ENCODE measurements at places on chromosomes 5 and 9. TPM values are rescaled to one million over a fixed set of nuclear protein-coding genes. Genes with fewer than 3 reads are reported as not detected.

- H3K27ac ChIP-seq: no peak overlapping the region
- no peaks in the 10 kb centered on the region for H3K36me3 ChIP-seq
- H3K27me3 ChIP-seq: no peaks in the 10 kb centered on the region
- H3K4me3 ChIP-seq: no peak overlapping the region
Observed at GRCh38 chr5:91848453-91848852, 465.3 kb upstream of the ARRDC3 start.

DNA sequence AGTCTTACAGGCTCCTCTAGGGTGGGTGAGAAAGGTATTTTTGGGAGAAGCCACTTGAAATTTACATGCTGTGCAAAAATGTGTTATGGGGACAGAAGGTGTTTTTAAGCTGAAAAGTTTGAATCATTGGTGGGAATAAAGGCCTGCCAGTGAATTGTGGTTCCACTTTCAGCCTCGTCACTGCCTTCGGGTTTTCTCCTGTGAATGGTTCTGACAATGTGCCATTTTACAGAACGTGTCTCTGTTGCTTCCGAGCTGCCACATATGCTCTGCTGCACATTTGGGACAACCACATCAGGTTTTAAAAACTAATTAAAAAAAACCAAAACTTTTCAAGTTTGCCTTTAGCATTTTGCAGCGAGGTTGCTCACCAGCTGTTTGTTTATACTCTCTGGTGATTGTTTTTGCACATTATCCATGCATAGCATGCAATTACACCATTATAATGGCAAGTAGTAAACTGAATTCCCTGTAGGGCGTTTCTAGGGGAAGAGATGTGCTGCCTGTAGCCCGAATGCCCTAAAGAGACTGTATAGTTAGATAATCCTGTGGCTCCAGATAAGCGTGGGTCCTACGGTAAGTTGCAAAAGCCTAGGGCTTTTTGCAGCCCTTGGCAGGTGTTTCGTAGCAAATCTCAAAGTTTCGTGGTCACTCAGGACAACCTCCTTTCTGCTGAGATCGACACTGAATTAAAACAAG lies 40.1 kb upstream of the SUB1 start:
- no peak for DNase-seq
- H3K27ac ChIP-seq: no peak overlapping the region
- no peaks in the 10 kb centered on the region for H3K36me3 ChIP-seq

- no peaks in the 10 kb centered on the region for H3K4me1 ChIP-seq
- DNase-seq: no peak
- H3K36me3 ChIP-seq: no peaks in the 10 kb centered on the region
- no peak overlapping the region for H3K27ac ChIP-seq
- H3K4me3 ChIP-seq: no peak overlapping the region
Observed at GRCh38 chr9:117290856-117291622, 123.8 kb downstream of the ASTN2 start.

Gene IL3
- not detected for total RNA-seq

DNA sequence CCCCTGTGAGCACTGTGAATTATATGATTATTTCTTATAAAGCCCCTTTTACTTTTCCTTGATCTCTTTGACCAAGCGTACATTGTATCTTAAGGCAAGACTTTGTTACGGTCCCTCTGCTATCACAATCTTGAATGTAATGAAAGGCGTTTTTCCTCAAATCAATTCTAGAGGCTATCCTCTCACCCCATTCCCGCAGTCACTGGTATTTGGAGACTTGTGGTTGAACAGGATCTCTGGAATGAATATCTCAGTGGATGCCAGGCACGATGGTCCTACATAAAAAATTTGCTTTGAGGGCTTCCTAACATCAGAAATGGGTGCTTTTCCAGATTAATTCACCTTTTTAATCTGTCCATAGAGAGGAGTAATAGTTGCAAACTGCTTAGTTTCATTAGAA lies 151.4 kb upstream of the PAPPA start:
- no peak overlapping the region for H3K4me3 ChIP-seq
- no peaks in the 10 kb centered on the region for H3K27me3 ChIP-seq

- peak overlapping the region; percentile 95 for H3K27ac ChIP-seq
- peaks cover 4% of the 10 kb centered on the region for H3K27me3 ChIP-seq
- no peak for DNase-seq
- H3K4me3 ChIP-seq: peak overlapping the region; percentile 84
- H3K4me1 ChIP-seq: peaks cover 16% of the 10 kb centered on the region
Observed at GRCh38 chr9:95508242-95508967, 8.4 kb downstream of the PTCH1 start.

DNA sequence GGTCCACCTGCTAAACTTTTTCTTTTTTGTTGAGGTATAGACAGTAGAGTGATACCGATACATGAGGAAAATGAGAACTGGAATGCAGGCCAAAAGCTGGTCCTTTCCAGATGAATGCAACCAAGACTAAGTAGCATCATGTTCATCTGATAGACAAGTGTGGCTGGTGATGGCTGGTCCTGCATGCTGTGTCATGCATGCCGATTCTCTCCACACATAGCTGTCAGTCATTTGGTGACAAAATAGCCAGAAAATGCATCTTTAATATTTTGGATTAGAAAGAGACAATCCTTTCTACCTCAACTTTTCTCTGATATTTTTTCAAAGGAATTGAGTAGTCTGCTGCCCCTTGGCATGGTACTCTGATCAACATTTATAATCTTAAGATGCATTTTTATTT lies 49.9 kb downstream of the ZSWIM6 start:
- H3K4me3 ChIP-seq: no peak overlapping the region
- DNase-seq: no peak
- H3K27me3 ChIP-seq: no peaks in the 10 kb centered on the region
- no peak overlapping the region for H3K27ac ChIP-seq
- H3K4me1 ChIP-seq: peaks cover 42% of the 10 kb centered on the region

Gene ABLIM3
- 4.9 TPM for total RNA-seq

DNA sequence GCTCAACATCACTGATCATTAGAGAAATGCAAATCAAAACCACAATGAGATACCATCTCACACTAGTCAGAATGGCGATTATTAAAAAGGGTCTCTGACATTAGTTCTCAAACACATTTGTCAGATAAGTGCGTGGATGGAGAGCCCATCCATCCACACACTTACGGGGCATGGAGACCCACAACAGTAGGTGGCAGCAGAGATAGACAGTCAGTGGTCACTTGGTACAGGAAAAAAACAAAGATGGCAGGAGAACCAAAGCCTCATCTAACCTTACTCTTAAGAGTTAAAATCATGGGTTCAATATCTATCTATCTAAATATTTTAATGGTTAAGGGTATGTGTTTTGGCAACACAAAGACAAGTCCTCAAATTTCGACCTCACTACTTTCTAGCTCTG lies 1378.7 kb upstream of the C9orf72 start:
- H3K27ac ChIP-seq: no peak overlapping the region
- H3K36me3 ChIP-seq: no peaks in the 10 kb centered on the region
- no peaks in the 10 kb centered on the region for H3K4me1 ChIP-seq

DNA sequence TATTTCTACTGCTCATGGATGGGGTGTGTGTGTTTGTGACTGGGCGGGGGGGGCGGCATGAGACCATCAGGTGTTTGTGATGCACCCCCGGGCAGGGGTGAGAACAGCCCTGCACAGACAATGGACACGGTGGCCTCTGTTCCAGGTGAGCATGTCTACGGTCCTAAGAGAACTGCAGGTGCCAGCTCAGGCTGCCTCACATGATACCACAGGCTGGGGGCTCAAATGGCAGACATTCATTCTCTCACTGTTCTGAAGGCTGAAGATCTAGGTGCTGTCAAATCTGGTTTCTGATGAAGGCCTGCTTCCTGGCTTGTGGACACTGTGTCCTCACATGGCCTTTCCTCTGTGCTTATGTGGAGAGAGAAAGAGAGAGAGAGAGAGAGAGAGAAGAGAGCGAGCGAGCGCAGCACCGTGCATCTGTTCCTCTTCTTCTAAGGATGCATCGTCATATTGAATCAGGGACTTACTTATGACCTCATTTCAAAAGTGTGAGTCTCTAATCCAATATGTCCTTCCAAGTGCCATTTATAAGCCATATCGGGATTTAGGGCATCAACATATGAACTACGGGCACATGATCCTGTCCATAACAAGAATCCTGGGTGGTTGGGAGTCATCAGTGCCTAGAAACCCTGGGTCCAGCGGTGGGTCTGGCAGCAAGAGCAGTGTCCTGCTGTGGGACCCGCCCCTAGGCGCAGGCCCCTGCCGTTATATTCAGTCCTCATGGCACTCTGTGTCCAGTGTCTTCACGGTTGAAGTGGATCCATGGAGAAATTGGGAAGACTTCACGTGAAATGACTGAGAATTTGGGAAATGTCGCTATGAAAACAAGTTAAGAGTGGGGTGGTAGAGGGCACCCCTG lies 42.5 kb downstream of the NXNL2 start:
- DNase-seq: no peak
- H3K4me1 ChIP-seq: no peaks in the 10 kb centered on the region
- H3K36me3 ChIP-seq: no peaks in the 10 kb centered on the region
- no peak overlapping the region for H3K4me3 ChIP-seq
- no peaks in the 10 kb centered on the region for H3K27me3 ChIP-seq
- H3K27ac ChIP-seq: no peak overlapping the region

- no peaks in the 10 kb centered on the region for H3K4me1 ChIP-seq
- H3K4me3 ChIP-seq: no peak overlapping the region
- DNase-seq: no peak
- H3K27me3 ChIP-seq: no peaks in the 10 kb centered on the region
Observed at GRCh38 chr5:14590949-14591348, 9.4 kb downstream of the OTULINL start.

Gene RC3H2
- total RNA-seq: 45.4 TPM

Gene MCTP1
- 3.3 TPM for total RNA-seq

Gene FBXW2
- total RNA-seq: 47.1 TPM

- peaks cover 39% of the 10 kb centered on the region for H3K4me1 ChIP-seq
- H3K27me3 ChIP-seq: no peaks in the 10 kb centered on the region
- H3K4me3 ChIP-seq: no peak overlapping the region
- peak overlapping the region; percentile 84 for H3K27ac ChIP-seq
- H3K36me3 ChIP-seq: no peaks in the 10 kb centered on the region
Observed at GRCh38 chr9:94919376-94920098, 193.0 kb downstream of the AOPEP start.

Gene CDC23
- 15.0 TPM for total RNA-seq

DNA sequence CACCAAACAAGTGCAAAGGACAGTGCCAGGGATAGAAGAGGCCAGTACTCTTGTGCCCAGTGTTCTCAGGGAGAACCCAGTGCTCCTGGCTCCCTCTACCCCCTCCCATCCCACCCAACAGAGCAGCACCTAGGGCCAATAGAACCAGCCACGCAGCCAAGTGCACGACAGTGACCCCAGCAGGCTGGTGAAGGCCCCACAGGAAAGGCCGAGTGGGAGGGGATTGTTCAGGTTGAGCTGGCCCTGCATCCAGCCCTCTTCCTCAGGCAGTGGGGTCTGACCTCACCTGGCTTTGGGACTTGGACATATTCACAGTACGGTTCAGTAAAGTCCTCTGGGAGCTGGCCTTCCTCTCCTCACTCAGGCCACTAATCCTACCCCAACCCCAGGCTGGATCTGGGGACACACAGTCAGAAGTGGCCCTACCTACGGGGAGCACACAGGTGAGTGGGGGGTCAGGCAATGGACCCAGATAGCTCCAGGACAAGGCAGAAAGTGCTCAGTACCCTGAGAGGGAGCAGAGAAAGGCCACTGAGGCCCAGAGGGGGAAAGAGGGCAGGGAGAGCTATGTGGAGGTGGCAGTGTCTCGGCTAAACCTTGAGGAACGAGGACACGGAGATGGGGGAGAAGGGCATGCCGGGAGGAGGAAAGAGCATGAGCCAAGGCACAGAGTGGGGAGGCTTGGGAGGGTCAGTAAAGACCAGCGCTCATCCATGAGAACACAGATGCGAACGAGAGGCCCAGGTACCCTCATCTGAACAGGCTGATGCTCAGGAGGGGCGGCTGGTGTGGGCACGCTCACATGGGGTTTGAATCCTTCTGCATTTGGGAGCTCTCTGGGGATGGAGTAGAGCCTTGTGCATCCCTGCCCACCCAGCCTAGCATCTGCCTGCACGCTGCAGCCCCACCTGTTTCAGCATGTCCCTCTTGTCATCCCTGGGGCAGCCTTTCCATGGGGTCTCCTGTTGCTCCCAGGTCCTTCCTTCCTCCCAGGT lies 25.6 kb downstream of the POLR1E start:
- DNase-seq: no peak
- no peaks in the 10 kb centered on the region for H3K36me3 ChIP-seq
- no peaks in the 10 kb centered on the region for H3K4me1 ChIP-seq
- H3K27me3 ChIP-seq: no peaks in the 10 kb centered on the region
- H3K27ac ChIP-seq: no peak overlapping the region

- no peaks in the 10 kb centered on the region for H3K27me3 ChIP-seq
- H3K36me3 ChIP-seq: no peaks in the 10 kb centered on the region
- no peak overlapping the region for H3K27ac ChIP-seq
- no peaks in the 10 kb centered on the region for H3K4me1 ChIP-seq
- no peak for DNase-seq
Observed at GRCh38 chr5:8135742-8136141, 266.8 kb downstream of the MTRR start.

- H3K4me1 ChIP-seq: no peaks in the 10 kb centered on the region
- no peak for DNase-seq
- H3K27ac ChIP-seq: no peak overlapping the region
- H3K27me3 ChIP-seq: no peaks in the 10 kb centered on the region
- H3K36me3 ChIP-seq: peaks cover 3% of the 10 kb centered on the region
Observed at GRCh38 chr9:4718911-4719310, 22.1 kb downstream of the AK3 start.

Gene SLC6A18
- total RNA-seq: not detected

GRCh38 chr9:91994422-91994821 lies 44.4 kb upstream of the ROR2 start:
- H3K36me3 ChIP-seq: no peaks in the 10 kb centered on the region
- H3K27me3 ChIP-seq: no peaks in the 10 kb centered on the region
- H3K4me1 ChIP-seq: no peaks in the 10 kb centered on the region

- no peaks in the 10 kb centered on the region for H3K36me3 ChIP-seq
- no peak overlapping the region for H3K4me3 ChIP-seq
- H3K4me1 ChIP-seq: peaks cover 11% of the 10 kb centered on the region
- H3K27me3 ChIP-seq: no peaks in the 10 kb centered on the region
Observed at GRCh38 chr5:72559866-72560766, 52.9 kb upstream of the ZNF366 start.

DNA sequence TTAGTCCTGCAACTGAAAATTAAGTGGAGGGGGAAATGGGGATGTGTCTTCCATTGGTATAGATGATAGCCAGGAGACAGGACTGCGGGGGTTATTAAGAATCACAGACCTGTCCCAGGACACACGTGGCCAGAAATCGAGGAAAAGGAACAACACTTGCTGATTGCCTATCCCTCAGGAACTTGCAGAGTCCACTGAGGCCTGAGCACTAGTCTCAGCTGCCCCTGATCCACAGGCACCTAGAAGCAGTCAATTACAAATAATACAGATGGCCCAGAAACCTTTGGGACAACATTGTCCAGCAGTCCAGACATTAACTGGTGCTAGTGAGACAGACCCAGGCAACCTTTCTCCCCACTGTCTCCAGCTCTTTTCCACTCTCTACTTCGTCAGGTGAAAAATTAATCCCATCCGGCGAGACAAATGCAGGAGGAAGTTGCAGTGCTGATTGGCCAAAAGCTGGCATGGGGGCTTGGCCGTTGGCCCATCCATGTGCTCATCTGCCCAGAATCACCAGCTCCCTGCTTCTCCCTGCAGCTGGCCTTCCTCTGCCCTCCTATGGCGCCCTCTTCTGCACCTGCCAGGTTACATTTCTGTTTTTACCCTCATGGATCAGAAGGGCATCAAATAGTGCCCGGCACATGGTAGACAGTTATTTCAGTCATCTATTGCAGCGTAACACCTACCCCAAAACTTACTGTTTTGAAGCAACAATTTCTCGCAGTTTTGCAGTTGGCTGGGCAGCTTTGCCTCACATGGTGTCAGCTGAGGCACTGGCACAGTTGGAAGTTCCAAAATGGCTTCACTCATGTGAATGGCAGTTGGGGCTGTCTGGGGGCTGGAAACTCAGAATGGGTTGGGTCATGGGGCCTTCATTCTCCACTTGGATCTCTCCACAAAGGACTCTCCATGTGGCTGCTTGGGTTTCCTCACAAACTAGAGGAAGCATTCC lies 3.6 kb upstream of the B4GALT1 start:
- H3K4me3 ChIP-seq: no peak overlapping the region
- peak; percentile 66 for DNase-seq

All from transverse colon (tissue), 4 donors.